ENCODE measurements at places on chromosomes 5 and 9. TPM values are rescaled to one million over a fixed set of nuclear protein-coding genes. Genes with fewer than 3 reads are reported as not detected.

The C9orf57 gene
- total RNA-seq, result not detected

The CPLANE1 gene
- total RNA-seq, result 29.4 TPM

The LCN1 gene
- total RNA-seq, result not detected

The DMGDH gene
- total RNA-seq, result 2.6 TPM

The PCDHGA11 gene
- 19.8 TPM for total RNA-seq

The SLC36A3 gene
- total RNA-seq, result not detected

The ADGRD2 gene
- total RNA-seq, result not detected

The PDZD2 gene
- total RNA-seq, result 0.81 TPM

The PCDHGA5 gene
- 3.2 TPM for total RNA-seq
